ENCODE measurements at places on chromosomes 7 and 10.

DNA sequence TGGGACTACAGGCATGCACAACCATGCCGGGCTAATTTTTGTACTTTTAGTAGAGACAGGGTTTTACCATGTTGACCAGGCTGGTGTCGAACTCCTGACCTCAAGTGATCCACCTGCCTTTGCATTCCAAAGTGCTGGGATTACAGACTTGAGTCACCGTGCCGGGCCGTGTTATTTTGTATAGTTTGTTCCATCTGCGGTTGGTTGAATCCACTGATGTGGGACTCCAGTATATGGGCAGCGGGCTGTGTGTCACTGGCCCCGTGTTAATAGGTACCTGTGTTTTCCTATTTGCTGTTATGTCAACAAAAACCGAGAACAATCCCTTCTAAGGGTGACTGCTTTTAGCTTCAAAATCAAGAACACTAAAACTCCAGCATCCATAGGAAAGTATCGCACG, 297.6 kb upstream of the PITRM1 start:
- no peak for DNase-seq

DNA sequence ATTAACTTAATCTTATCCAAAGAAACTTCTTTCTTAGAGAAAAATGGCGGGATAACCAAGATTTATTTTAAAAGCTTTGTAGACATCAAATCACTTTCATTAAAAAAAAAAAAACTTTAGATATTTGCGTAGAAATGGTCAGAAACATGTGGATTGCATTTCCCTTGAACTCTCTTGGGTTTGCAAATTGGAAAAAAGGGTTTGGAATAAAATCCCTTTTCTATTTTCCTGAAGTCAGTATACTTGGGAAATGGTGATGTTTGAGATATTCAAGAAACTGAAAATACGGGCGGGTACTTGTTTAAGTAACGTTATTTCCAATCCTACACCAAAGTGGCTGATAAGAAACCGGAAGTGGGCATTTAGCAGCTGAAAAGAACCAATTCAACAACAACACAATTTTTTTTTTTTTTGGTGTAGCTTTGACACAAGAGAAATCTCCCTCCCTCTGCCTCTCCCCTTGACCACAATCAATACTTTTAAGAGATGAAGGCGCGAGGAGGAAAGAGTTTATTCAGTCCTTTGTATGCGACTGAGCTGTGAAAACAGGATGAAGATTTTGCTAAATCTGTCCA, 13.7 kb upstream of the GFRA1 start:
- no peak for DNase-seq

GRCh38 chr7:80726666-80727065, 88.2 kb downstream of the CD36 start:
- DNase-seq, result no peak

GRCh38 chr7:22633954-22634474, 93.0 kb upstream of the IL6 start:
- DNase-seq, result no peak

- DNase-seq, result no peak
Observed at GRCh38 chr7:138449580-138449979, 10.5 kb upstream of the TRIM24 start.

DNA sequence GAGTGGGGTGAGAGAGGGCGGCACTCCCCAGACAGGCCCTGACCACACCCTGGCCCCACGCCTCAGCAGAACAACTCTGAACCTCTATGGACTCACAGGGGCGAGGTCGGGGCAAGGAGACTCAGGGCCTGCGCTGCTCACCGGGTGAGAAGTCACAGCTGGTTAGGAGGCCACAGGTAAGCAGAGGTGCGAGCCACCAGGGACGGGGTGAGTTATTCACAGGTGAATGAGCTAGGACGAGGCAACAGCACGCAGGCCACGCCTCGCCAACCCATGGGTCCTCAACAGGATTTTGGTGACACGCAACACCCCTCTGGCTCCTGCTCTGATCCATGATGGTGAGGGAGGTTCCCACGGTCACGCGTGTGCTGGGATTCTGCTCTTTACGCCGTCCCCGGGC, 202.5 kb downstream of the ADARB2 start:
- no peak for DNase-seq

GRCh38 chr7:150974468-150975391, 3.4 kb downstream of the KCNH2 start:
- DNase-seq, result no peak

DNA sequence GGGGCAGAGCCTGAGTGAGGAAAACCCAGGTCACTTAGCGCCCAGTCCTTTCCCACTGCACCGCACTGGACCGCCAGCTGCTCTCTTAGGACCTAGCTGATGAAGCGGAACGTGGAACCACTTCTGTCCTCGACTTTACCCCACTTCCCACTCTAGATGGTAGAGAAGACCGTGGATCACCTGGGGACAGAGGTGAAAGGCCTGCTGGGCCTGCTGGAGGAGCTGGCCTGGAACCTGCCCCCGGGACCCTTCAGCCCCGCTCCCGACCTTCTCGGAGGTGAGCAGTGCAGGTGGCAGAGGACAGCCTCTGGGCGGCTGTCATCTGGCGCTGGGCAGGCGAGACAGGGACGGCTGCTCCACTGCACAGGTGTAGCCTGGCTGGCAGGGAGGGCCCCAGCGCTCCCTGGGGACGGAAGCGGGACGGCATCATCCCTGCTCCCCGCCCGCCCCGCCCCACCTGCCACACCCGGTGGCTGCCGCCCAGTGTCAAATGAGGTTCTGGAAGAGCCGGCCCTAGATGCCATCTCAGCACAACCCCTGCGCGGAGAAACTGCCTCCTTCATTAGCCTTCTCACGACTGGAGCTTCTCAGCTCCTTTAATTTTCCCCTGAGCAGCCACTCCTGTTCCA, 11.7 kb downstream of the PLAC9 start:
- no peak for DNase-seq

GRCh38 chr7:43485580-43485979, 97.3 kb upstream of the STK17A start:
- DNase-seq, result no peak

DNA sequence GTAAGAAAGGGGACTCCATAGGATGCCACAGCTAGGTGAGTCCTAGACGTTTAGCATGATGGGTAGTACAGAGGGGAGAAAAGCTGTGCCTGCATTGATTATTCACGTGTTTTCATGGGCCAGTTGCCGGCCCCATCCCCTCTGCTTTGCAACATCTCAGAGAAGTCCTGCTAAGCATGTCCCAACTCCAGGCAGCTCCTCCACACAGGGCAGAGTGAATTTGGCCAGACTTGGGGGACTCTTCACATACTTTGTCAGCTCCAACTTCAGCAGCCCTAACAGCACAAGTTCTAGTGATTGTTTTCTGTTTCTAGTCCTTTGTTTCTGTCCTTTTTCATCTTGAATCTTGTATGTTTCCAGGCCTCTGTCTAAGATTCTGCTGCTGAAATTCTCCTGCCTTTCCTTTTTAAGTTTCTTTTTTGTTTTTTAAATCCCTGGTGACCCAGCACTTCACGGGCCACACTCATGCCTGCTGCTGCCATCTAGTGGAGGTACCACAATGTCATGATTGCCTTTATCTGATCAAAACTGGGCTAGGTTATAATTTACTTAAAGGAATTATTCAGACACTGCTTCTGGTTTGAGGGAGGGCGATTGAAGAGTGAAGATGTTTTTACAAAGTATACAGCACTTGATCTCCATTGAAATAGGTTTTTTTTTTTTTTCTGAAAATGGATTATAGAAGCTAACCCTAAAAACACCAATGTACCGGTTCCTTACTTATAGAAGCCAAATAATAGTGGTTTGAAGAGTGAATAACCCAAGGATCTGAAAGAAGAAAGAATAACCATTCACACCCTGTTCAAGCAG, 276.9 kb downstream of the CSTF2T start:
- DNase-seq, result peak; percentile 88

- no peak for DNase-seq
Observed at GRCh38 chr7:108735814-108736213, 166.1 kb downstream of the DNAJB9 start.

DNA sequence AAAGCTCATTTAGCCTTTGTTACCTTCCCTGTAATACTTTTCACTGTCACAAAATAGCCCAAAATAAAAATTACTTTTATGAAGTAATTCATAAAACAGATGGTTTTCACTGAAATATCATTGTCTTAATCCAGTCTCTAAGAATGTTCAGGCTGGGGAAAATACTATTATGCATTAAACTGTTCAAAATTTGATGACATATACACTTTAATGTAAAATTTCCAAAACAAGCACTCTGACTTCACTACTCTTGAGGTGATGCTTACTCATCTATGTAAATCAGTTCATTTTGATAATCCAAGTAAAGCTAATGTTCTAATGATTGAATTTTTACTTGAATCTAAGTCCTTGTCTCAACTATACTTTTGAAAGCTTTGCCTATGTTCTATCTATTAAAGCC, 127.9 kb downstream of the KMT2C start:
- DNase-seq, result no peak

All from adrenal gland (tissue), 19 donors.